Stimulated activated CD4-positive, alpha-beta T cell treated with anti-CD3 and anti-CD28 coated beads, Interleukin-12 subunit alpha, Interleukin-12 subunit beta, amount 100 ng/mL, for 48 hours (primary cell): ENCODE measurements at places on chromosomes 6 and 20.

DNA sequence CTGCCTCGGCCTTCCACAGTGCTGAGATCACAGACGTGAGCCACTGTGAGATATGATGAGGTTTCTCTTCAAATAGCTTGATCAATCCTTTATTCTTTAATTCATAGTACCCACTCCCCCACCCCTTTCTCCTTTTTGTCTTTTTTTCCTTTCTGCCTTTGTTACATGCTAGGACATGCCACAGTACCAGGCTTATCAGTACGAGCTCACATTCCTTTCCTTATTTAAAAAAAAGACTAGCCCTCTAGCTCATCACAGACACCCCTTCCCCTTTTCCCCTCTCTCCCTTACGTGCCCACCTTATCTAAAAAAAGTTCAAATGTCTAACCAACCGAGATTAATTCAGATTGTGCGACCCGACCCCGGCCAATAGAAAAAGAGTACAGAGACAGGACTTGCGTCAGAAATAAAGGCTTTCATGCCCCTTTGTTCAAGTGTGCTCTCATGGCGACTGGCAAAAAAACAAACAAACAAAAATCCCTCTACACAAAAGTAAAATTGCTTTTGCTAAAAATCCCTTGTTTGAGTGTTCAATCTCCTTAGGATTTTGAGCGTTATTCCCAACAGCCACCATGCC lies 49.2 kb downstream of the MRAP2 start:
- DNase-seq: no peak

GRCh38 chr6:124226396-124226795 lies 422.7 kb downstream of the NKAIN2 start:
- DNase-seq: no peak

- DNase-seq: no peak
Measured at GRCh38 chr20:18405826-18406225, 61.0 kb downstream of the DZANK1 start.

- DNase-seq: no peak
Measured at GRCh38 chr6:23086100-23086499, 516.7 kb downstream of the HDGFL1 start.

DNA sequence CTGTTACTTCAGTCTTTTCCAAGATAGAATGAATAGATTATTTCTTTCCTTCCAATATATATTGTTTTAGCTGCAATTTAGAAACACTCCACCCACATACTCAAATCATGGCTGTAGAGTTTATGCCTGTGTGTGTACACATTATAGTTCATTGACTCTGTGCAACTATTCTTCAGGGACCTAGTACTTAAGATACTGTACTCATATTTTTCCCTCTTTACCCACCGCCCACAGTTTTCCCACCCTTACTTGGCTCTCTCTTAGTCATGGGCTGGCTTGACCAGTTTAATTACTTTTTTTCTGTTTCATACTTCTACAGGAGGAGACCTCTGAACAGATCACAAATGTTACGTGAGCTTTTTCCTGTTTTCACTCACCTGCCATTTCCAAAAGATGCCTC lies 30.4 kb downstream of the C6orf89 start:
- DNase-seq: no peak

GRCh38 chr20:56788041-56788670 lies 159.1 kb downstream of the TFAP2C start:
- DNase-seq: no peak

- no peak for DNase-seq
Measured at GRCh38 chr6:17202526-17202925, 78.6 kb upstream of the RBM24 start.

DNA sequence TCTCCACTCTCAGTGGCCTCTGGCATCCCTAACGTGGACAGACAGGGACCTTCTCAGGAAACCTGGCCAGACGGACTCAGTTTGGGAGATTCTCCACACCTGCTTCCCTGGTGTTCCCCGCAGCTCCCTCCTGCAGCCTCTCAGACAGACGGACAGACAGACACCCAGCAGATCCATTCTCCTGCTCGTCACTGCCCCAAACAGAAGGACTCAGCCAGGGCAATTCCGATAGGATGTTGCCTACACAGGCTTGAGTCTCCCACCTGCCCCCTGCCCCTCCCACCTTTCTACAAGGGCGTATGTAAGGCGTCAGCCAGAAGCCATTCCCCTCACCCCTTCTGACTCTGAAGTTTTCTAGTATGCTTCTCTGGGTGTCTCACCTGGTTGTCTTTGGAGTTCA lies 428 bp downstream of the CCM2L start:
- no peak for DNase-seq

DNA sequence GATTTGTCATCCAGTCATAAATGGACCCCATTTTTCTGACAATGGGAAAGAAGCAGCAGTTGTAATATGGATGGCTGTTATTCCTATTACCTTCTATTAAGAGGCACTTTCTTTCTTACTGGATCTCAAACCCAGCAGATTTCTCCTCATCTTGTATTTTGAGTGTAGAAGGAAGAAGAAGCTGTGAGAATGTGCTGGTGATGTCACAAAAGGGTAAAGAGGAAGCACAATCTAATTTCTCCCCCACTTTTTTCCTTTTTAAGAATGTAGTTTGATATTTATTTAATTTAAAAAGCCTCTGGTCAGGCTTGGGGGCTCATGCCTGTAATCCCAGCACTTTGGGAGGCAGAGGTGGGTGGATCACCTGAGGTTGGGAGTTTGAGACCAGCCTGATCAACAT lies 100.0 kb upstream of the JARID2 start:
- no peak for DNase-seq

- DNase-seq: no peak
Measured at GRCh38 chr6:131914967-131915751, 36.0 kb downstream of the CCN2 start.

DNA sequence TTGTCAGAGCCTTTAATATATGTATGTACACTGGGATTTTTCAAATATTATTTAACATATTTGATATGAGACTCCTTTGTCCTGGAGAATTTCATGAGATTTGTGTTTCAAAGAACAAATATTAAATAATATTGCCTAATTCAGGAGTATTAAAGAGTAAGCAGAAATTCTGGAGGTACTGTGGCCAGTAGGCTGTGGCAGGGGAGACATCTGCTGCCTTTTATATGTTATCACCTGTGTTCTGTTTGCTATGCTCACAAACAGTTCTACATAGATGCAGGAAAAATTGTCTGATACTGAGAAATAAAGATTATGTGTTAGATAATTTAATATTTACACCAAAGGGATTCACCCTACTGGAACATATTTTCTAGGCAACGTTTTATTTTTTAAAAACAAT lies 395.4 kb upstream of the SLC35B3 start:
- DNase-seq: no peak

GRCh38 chr20:3929713-3930060 lies 40.5 kb downstream of the PANK2 start:
- DNase-seq: no peak

- peak; percentile 60 for DNase-seq
Measured at GRCh38 chr20:35616465-35617396, 1.1 kb downstream of the SPAG4 start.

GRCh38 chr20:29689411-29690225 lies 1567.8 kb upstream of the DEFB115 start:
- DNase-seq: peak; percentile 29

- DNase-seq: no peak
Measured at GRCh38 chr6:21111093-21111725, 482.3 kb upstream of the SOX4 start.

- DNase-seq: no peak
Measured at GRCh38 chr6:33392595-33392948, 949 bp downstream of the KIFC1 start.

DNA sequence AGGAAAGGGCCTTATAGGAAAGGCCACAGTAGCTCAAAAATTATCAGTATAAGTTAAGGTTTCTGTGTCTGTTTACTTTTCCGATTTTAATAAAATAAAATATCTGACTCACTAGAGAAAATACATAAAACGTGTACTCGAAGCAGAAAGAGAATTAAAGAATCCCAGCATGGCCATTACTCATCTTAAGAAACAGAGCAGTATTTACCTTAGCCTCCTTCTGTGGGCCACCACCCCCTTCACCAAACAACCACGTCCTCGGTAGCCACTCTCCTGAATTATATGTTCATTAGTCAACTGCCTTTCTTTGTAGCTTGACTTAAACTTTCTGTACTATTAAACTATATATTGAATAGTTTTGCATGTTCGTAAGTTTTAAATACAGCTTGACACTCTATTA lies 72.2 kb upstream of the SPTLC3 start:
- no peak for DNase-seq

DNA sequence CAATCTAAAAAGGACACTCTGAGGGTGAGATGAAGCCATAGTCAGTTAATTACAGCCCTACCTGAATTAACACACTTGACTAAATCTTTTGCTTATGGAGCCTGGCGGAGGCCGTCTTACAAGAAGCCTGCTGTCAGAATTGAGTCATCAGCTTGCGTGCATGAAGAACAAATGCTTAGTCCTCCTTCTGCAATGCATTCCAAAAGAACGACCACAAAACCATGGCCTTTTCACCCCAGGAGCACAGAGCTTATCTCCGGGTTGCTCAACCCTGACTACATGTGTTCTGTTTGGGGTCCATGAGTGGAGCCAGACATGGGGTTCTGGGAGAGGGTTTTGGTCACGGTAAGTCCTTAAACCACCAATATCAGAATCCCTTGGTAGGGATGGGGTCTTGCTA lies 318.1 kb downstream of the CLIC5 start:
- DNase-seq: no peak

DNA sequence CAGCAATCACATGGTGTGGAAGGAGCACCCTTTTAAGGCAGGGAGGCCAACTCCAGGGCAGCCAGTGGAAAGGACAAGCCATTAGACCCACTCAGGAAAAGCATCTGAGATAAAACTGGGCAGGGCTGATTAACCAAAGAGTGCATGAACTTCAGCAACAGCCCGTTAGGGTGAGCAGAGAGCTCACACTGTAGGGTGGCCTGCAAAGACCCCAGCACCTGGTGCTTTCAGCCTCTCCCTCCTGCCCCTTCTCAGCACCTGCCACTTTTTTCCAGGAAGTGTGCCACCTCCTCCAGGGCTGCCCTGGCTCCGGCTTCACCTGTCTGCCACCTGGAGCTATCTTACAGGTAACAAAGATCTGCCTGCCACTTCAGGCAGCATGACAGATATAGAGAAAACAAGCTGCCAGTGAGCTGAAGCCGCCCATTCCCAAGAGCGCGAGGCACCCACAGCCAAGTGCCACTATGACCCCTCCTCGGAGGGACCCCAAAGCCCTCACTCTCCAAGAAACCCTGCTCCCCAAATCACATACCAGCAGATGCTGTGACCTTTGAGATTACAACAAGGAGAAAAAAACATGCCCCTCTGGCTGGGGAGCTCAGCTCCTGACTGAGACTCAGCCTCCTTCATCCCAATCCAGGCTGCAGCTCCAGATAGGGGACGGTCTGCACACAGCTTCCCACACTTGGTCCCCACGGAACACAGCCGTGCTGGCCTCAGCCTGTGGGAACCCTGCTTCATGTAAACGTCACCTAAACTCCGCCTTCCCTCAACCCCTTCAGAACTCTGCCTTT lies 71.2 kb downstream of the ABHD12 start:
- no peak for DNase-seq

GRCh38 chr20:58113716-58114115 lies 114.7 kb downstream of the ANKRD60 start:
- DNase-seq: no peak

DNA sequence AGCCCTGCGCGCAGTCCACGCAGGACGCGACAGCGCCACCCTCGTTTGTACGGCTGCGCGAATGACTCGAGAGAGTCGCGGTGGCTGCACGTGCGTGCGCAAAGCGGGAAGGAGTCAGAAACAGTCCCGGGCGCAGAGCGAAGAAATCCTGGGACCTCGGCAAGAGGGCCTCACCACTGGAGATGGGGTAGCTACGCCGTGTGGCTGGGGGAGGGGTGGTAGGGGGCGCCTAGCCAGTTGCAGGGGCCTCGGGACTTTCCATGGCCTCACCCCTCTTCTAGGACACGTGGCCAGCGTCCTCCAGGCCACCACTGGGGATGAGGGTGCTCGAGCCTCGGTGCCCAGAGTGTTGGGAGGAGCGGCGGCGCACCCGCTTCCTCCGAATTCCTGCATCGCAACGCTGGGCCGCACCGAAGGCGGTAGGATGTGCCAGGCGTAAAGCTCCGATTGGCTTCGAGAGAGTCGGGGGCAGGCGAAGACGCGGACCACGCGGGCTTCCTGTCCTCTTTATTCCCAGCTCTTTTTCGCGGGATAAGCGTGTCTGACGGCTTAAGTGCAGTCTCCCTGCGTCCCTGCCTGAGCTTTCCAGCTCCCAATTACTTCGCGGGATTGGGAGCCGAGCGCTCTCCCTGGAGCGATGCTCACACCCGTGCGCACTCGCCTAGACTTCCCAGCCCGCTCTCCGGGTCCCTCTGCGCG lies 38.7 kb downstream of the NCR2 start:
- no peak for DNase-seq

- no peak for DNase-seq
Measured at GRCh38 chr6:37684801-37685200, 12.9 kb downstream of the MDGA1 start.

- DNase-seq: no peak
Measured at GRCh38 chr6:140138311-140139010, 764.0 kb upstream of the CITED2 start.

GRCh38 chr6:42090819-42091717 lies 40.7 kb downstream of the TAF8 start:
- no peak for DNase-seq

DNA sequence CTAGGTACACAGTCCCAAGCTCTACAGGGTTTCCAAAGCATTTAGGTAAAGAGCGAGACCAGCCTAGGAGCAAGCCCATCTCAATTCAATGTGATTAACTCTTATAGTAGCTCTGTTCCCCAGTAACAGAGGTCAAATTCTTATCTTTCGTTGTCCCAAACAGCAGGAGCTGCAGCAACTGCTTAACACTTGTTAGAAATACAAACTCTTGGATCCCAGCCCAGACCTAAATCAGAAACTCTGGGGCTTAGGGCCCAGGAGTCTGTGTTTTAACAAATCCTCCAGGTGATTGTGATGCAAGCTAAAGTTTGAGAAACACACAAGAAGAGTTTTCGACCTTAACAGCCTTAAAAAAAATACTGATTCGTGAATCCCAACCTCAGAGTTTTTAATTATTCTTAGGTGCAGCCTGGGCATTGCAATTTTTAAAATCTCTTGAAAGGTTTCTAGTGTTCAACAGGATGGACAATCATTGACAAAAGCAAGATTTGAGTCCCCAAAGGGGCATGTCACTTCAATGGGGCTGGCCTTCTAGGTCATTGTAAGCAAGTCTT lies 127.4 kb upstream of the HCRTR2 start:
- DNase-seq: no peak

DNA sequence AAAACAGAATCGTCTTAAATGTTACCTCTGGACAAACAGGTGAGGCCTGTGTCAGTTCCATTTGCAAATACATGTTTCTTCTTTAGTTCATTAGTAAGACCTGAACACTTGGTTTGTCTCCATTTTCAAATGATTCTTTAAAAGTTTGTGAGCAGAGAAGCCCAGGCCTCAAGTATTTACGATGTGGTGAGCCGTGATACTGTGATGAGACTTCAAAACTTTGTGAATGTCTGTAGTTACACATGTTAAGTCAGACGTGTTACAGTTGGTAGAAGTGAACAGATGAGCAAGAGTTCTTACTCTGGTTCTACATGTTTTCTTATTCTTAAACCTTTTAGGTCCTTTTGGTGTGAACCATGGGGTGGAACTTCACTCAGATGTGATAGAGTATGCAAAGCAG lies 8.5 kb downstream of the PCMTD2 start:
- DNase-seq: no peak
